ENCODE measurements at places on chromosomes 5 and 9.

GRCh38 chr5:94618493-94619328 lies at the start of the genes KIAA0825 and SLF1:
Gene KIAA0825, minus strand, starts transcription at chr5:94618604. Its CDS starts 81,478 bp downstream, at chr5:94537126.
Gene SLF1, plus strand, starts transcription at chr5:94618669. Its CDS starts 10,142 bp downstream, at chr5:94628811.
- peak; percentile 89 for DNase-seq

DNA sequence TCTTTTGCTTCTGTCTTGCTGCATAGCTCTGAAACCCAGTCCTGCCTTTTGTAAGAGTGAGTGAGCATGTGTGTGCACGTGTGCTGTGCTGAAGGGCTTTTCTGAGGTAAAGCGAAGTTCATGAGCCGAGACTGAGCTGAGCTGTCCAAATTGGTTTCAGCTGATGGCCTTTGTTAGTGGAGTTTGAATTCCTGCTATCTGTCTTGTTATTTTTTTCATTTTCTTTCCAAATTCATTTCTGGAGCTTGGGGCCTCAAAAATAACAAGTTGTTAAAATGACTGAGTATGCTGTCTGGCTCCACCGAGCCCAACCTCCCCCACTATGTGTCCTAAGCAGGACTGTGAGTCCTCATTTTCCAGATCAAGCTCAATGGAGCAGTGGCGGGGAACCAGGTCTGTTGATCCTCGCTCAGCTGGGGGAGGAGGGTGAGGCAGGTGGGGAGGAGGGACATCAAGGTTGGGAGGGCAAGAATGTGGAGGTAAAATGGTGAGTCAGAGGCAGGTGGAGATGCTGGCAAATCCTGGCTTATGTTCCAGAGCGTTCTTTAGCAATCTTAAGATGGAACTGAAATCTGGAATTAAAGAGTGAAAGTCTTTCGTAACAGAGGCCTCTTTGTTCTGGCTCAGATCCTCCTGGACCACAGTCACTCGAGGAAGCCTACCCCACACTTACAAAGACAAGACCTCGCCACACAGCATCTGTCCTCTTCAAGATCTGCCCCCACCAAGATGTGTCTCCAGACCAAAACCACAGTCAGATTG lies 63.9 kb downstream of the SREK1 start:
- no peak for DNase-seq

DNA sequence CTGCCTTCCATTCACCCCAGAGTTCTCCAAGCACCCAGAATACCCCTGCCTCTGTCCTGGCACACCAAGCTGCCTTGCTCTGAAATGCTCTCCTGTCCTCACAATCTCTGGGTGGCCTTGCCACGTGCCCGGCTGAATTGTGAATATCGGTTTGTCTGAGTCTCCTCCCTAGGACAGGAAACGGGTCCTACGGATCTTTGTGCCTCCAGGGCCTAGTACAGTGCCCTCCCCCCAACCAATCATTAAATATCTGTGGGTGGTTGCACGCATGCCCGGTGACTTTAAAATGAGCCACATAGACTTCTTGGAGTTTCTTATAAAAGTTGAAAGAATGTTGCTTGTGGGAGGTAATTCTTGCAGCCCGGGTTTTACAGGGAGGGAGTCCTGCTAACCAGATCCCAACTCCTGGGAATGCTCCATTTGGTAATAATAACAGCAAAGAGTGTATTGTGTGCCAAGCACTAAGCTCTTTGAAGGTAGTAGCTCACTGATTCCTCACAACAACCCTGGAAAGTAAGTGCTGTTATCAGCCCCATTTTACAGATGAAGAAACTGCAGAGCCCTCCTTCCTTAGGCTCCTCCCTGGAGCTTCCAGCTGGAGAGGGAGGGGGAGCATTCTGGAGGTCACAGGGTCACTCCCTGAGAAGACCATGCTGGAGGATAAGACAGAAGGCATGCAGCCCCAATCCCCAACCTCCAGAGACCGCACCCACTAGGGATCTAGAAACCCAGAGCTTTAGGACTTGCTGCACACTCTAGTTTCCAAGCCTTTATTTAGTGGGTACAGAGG lies 23.4 kb downstream of the URM1 start:
- DNase-seq, result no peak

DNA sequence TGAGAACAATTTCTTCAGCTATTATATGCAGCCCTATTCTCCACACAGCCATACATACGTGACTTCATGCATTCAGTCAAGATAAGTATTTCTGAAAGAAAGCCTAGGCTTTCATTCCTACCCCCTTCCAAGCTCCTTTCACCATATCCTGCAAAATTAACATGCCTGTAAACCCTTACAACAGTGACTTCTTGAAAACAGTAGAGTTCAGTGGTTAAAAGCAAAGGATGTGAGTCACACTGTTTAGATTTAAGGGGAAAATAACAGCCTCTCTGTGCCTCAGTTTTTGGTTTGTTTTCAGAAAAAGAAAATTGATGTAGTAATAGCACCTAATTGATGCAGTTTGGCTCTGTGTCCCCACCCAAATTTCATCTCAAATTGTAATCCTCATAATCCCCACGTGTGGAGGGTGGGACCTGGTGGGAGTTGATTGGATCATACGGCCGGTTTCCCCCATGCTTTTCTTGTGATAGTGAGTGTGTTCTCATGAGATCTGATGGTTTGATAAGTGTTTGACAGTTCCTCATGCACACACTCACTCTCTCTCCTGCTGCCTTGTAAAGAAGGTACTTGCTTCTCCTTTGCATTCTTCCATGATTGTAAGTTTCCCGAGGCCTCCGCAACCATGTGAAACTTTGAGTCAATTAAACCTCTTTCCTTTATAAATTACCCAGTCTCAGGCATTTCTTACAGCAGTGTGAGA lies 264.8 kb downstream of the CETN3 start:
- no peak for DNase-seq

DNA sequence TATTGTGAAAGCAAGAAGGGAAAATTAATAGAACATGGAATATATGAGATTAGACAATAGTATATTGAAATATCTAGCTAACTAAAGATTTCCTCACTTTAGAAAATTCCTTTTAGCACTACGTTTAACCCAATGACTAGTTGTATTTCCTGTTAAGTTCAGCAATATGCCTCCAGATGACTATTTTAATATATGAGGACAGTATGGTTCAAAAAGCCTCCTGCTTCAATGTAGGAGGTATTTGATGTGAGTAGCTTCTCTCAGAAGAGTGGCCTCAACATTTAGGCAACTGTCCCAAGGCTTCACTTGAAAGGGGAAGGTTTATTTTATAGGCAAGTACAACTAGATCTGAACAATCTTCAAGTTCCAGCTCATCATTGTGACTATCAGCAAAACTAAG lies 2.0 kb upstream of the MEF2C start:
- no peak for DNase-seq

DNA sequence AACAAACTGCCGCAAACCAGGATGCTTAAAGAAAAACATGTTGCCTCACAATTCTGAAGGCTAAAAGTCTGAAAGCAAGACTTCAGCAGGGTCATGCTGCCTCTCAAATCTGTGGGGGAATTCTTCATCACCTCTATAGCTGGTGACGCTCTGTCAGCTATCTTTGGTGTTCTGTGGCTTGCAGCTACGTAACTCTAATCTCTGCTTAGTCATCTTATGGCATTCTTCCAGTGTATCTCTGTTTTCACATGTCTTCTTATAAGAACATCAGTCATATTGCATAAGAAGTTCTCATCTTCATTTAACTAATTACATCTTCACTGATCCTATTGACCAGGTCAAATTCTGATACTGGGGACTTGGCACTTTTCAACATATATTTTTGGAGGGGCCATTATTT lies 243.0 kb downstream of the CDH10 start:
- DNase-seq, result no peak

GRCh38 chr9:134699343-134699740 lies 57.7 kb downstream of the COL5A1 start:
- no peak for DNase-seq

DNA sequence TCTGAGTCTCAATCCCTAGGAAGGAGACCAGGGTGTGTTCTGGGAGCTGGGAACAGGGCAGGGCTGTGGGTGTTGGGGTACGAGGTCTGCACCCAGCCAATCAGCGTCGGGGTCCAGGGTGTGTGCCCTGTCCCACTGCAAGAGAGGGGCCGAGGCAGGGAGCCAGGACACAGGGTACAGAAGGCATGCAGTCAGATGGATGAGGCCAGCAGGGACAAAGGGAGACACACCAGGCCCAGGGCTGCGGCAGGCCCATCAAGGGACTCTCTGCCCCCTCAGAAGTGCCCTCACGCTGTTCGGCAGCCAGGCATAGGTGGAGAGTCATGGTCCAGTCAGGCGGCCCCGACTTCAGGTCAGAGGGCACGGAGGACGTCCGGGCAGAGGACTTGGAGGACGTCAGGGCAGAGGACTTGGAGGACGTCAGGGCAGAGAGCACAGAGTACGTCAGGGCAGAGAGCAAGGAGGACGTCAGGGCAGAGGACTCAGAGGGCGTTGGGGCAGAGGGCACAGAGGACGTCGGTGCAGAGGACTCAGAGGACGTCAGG lies 28.8 kb upstream of the ADAMTS2 start:
- DNase-seq, result no peak

DNA sequence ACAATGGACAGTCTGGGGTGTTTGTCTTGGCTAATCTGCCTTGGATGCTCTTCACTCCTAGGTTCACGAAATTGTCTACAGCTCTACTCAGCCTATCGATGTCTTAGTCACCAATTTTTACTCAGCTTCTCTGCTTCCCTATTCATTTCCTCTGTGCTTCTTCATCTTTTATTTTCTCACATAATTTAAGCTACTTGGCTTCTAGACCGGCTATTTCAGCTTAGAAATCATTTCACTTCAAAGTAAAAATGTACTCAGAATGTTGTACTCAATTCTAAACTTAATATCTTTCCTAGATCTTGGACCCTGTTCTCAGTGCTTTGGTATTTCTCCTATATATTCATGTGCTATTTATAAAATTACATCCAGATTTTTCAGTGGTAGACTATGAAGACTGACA lies 430.0 kb upstream of the FTMT start:
- DNase-seq, result no peak

DNA sequence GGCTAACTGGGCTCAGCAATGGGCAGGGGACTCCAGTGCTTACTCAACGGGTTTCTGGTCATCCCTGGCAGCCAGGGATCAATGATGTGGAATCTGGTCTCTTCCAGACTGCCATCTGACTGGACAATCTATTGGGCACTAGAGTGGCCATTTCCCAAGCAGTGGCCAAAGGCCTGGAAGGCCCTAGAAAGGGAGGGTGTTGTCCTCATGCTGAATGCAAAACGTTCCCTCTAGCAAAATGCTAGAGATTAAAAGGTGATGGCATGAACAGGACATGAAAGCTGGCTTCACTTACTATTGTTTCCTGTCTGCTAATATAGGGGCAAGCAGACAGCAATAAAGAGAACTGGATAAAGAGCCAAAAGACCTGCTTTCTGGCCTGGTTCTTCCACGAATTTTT lies 254.2 kb upstream of the PANK3 start:
- DNase-seq, result no peak

Data from NCI-H345 (cell line).